ENCODE measurements at places on chromosomes 16 and 17.
A peak's percentile ranks its signal among the peaks of the same experiment; 100 is the strongest.

DNA sequence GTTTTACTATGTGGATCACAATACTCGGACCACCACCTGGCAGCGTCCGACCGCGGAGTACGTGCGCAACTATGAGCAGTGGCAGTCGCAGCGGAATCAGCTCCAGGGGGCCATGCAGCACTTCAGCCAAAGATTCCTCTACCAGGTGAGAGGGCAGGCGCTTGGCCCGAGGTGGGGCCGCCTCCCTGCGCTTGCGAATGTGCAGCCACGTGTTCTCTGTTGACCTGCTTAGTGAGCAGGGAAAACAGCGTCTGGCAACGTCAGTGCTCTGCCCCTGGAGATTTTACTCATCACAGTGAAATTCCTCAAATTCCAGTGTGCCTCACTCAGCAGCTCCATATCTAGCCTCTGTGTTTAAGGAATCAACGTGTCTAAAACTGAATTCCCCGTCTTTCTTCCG is 33.4 kb upstream of the CLEC18A start:
- no peak for DNase-seq

DNA sequence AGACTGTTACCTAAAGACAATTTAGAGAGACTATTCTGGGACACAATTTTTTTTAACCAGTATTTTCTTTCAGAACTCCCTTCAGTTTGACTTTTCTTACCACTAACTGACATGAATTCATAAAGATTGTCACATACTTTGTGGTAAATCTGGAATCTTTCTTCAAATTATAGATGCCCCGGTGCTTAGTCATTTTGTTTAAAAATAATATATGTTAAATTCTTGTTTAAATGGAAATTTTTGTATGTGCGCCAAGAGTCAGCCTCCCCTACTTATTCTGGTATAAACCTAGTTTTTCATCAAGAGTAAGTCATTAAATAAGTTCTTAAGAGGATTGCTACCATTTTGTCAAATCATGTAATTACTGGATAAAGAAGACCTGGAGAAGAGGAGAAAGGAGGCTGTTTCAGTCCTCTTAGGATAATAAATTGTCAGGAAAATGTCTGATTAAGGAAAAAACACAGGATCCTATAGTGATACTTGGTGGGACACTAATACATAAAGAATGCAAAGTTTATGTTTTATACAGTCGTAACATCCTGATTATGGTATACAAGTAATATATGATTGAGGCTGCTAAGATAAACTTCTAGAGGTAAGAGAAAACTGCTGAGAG is 424.4 kb downstream of the PMP22 start:
- no peak for DNase-seq

- DNase-seq = no peak
These were observed 18.4 kb downstream of the NPIPA1 start for GRCh38 chr16:14955546-14956231.

- no peak for DNase-seq
These were observed 75.7 kb upstream of the KSR1 start for GRCh38 chr17:27380551-27380950.

DNA sequence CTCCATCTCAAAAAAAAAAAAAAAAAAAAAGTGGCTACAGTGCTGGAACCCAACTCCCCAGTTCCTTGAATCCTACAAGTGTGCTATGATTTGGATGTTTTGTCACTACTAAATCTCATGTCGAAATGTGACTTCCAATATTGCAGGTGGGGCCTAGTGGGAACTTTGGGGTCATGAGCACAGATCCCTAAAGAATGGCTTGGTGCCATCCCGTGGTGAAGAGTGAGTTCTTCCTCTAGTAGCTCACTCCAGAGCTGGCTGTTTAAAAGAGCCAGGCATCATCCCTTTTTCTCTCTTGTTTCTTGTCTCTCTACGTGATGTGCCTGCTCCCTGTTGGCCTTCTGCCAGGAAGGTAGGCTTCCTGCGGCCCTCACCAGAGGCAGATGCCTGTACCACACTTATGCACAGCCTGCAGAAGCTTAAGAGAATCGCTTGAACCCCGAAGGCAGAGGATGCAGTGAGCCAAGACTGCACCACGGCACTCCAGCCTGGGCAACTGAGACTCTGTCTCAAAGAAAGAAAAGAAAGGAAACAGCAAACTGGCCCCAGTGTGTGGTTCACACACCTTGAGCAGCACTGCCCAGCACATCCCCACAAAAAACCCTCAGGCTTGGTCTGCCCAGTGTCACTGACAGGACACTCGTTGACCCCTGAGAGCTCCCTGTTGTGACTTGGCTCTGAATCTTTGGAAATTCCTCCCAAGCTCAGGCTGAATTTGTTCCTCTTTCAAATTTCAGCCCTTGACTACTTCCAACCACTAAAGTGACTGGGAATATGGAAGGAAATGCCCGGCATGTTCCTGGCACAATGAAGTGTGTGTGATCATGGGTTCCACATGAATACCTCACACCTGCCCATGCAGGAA is 3.1 kb downstream of the MT1E start:
- DNase-seq = no peak

DNA sequence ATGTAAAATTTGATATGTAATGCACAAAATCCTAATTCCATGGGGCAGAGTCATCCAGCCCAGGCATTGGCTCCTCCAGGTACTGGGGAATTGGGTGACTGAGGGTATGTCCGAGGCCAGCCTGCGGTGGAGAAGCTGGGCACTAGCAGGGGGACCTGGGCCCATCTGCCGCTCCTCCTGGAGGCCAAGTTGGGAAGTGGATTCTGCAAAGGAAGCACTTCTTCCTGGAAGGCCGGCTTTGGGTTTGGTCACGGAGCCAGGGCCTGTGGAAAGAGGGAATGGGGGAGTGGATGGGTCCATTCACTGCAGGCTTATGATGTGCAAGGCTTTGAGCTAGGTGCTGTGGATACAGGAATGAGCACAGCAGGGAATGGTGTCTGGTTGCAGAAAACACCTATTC is 85.8 kb downstream of the GNAO1 start:
- no peak for DNase-seq

- peak; percentile 51 for DNase-seq
These were observed 863 bp downstream of the LIMD2 start for GRCh38 chr17:63698886-63699637.

DNA sequence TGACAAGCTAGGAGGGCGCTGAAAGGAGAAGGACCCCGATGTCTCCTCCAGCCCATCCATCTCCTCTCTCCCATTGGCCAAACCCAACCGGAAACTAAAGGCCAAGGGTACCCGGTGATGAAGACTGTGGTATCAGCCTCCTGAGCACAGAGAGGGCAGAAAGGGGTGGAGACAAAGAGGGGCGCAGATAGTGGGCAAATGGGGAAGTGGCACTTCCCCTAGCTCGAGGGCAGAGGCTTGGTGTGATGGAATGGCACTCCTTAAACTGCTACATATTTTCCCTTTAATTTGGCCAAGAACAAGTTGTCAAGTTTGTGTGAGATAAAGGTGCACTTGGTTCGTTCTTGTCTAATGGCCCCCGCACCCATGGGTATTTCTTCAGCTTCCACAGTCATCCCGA is 27.8 kb downstream of the IL4R start:
- no peak for DNase-seq

- DNase-seq = no peak
These were observed 16.0 kb upstream of the CEP112 start for GRCh38 chr17:66207936-66208335.

GRCh38 chr16:89999831-90000574 is 19.3 kb downstream of the DBNDD1 start:
- no peak for DNase-seq

DNA sequence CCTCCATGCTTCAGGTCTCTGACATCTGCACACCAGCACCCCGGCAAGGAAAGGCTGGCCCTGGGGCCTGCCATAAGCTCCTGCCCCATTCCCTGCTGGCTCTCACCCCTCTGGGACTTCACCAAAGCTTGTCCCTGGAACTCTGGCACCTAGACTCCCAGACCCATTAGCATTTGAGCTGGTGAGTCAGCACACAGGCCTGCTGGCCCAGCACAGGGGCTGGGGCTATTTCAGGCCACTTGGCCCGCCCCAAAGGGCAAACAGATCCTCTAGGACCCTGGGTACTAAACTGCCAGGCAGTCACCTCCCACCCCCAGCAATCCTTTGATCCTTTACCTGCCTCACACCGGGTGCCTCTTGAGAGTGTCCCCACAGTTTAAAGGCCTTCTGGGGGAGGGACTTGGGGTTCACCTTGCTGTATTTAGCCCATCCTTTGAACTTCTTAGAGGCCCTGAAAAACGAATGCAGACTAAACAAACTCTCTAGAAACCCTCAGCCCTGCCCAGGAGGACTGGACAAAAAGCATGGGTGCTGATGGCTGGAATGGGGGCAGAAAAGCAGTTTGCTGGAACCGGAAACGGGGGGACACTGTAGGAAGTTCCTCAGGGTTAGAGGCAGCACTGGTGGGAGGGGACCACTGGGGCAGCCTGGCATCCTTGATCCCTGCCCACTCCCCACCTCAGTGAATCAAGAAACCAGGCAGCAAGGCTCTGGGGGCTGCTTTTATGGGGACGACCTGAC is 3.2 kb upstream of the SAMD14 start:
- DNase-seq = no peak

DNA sequence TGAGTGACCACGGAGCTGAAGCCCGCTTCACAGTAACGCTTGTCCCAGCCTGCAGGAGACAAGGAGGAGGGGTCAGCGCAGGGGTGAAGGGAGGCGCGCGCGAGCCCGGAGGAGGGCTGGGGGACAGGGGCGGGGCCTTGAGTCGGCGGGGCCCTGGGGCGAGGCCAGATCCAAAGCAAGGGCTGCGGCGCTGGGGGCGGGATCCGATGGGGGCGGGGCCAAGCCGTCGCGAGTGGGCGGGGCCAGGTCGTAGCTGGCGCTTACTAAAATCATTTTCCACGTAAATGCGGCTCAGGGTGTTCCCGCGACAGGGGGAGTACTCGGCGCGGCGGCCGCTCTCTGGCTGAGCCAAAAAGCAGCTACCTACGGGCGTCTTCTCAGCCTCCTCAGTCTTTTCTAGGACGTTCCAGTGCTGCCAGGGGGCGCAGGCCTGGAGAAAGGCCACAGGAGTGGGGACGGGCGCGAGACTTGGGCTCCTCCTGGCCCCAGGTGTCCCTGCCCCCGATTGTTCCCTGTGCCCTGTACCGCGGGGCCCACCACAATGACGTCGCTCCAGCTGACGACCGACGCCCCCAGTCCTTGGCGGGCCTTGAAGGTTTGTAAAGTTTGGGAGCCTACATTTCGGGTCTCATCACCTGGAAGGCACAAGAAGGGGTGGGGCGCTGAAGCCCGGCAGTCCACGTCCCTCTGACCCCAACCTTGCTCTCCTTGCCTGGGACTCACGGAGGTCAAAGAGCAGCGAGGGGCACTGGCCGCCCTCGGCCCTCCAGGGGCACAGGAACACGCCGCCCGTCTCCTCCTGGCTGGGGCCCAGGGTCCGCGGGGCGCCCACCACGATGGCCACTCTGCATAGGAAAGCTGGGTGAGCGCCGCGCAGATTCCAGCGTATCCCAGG is 3.9 kb downstream of the ITGA2B start:
- no peak for DNase-seq

GRCh38 chr16:58475091-58475619 is 24.8 kb upstream of the NDRG4 start:
- DNase-seq = no peak

GRCh38 chr16:4338712-4339299 is 12.3 kb downstream of the PAM16 start:
- no peak for DNase-seq

DNA sequence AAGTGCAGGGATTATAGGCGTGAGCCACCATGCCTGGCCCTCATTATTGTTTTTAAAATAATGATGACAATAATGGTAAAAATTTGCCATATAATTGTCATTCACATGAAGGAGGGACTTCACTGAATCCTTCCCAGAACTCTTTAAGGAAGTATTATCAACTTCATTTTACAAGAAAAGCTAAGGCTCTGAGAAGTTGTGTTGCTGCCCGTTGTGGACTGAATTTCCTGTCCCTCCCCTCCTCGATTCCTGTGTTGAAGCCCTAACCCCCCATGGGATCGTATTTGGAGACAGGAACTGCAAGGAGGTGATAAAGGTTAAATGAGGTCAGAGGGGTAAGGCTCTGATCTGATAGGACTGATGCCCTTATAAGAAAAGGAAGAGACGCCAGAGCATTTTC is 458.0 kb downstream of the HAPSTR1 start:
- no peak for DNase-seq
